ENCODE measurements at places on chromosomes 12 and 14.

DNA sequence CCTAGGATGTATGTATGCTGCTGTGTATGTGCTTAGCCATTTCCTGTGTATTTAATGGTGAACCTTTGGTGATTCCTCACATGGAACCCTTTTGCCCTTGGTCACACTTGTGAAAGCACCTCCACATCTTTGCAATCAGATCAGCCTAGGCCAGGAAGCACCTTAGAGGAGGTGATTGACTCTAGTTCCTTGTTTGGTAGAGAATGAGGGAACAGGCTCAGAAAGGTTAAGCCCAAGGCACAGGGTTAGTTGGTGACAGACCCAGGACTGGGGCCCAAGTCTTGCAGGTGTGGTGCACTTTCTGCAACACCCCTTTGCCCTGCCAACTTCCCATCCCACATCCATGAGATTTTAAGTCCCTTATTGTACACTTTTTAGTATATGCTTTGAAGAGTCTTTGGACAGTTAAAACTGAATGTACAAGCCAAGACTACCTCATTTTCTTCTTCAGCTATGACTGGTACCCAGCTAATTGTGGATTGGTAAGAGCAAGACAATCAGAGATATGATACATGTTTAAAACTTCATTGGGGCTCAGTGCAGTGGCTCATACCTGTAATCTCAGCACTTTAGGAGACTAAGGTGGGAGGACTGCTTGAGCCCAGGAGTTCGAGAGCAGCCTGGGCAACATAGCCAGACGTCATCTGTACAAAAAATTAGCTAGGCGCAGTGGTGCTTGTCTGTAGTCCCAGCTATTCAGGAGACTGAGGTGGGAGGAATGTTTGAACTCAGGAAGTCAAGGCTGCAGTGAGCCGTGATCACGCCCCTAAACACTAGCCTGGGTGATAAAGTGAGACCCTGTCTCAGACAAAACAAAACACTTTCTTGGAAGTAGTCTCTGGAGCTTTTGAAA lies 71.1 kb downstream of the RASSF3 start:
- DNase-seq = no peak

GRCh38 chr12:114976372-114976771 lies 292.4 kb upstream of the TBX3 start:
- DNase-seq = no peak

- DNase-seq = peak; percentile 72
These were observed 694 bp downstream of the TMBIM6 start for GRCh38 chr12:49741882-49742620.

DNA sequence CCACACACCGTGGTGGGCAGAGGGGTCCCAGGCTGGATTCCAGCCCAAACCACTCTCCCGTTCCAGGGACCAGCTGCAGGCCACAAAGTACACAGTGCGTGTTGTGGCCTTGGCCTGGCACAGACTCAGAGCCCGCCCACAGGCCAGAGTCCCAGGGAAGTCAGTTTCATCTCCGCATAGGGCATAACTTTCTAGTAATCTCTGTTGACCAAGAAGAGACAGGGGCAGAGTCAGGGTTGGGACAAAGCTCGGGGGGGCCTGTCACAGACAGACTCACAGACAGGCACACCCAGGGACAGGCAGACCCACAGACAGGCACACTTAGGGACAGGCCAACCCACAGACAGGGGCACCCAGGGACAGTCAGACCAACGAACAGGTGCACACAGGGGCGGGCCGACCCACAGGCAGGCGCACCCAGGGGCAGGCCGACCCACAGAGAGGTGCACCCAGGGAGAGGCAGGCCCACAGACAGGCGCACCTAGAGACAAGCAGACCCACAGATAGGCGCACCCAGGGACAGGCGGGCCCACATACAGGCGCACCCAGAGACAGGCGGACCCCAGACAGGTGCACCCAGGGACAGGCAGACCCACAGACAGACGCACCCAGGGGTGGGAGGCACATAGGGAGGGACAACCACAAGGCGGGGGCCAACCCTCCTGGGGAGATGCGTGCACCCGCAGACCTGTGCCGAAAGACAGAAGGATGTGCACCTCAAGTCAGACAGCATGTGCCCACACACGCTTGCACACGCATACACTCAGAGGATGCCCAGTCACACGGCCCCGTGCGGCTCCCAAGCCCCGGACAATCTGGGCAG lies 323.3 kb upstream of the RTL1 start:
- no peak for DNase-seq

DNA sequence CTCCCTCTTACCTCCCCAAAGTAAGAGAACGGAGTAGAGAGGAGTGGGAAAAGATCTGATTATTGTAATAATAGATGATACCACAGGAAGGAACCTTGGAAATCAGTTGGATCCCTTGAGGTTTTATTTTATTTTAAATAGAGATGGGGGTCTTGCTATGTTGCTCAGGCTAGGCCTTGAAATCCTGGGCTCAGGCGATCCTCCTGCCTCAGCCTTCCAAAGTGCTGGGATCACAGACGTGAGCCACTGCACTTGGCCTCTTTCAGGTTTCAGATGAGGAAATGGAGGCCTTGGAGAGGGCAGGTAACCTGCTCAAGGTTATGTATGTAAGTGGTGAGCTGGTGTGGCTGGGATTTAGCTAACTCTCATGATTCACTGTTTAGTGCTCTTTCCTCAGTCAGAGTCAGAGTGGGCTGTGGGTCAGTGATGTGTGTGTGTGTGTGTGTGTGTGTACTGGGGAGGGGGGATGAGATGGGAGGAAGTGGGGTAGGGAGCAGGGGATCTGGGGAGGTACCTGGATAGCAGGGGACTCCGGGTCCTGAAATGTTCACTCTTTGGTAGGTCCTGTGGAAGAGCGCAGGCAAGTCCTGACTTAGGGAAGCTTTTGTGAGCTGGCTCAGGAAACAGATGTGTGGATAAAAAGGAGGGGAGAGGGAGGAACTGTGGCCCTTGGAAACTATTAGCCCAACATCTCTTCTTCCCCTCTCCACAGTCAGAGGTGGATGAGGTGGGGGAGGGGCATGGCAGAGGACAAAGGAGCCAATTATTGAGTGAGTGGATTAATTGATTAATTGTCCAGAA lies 4.7 kb upstream of the CISTR start:
- DNase-seq = no peak

- DNase-seq = no peak
These were observed 30.5 kb downstream of the TTC6 start for GRCh38 chr14:37625597-37626595.

DNA sequence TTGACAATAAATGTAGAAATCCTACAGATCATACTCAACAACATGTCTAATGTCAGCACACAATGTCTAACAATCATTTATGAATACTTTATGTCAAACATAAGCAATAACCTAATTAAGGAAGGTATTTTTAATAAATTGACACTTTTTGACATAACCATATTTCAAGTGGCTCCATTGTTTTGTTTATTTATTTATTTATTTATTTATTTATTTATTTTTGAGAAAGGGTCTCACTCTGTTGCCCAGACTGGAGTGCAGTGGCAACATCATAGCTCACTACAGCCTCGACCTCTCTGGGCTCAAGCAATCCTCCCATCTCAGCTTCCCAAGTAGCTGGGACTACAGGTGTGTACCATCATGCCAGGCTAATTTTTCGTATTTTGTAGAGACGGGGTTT lies 267.6 kb upstream of the BTG1 start:
- DNase-seq = no peak

GRCh38 chr12:34402228-34402898 lies 380.1 kb downstream of the ALG10 start:
- DNase-seq = no peak

DNA sequence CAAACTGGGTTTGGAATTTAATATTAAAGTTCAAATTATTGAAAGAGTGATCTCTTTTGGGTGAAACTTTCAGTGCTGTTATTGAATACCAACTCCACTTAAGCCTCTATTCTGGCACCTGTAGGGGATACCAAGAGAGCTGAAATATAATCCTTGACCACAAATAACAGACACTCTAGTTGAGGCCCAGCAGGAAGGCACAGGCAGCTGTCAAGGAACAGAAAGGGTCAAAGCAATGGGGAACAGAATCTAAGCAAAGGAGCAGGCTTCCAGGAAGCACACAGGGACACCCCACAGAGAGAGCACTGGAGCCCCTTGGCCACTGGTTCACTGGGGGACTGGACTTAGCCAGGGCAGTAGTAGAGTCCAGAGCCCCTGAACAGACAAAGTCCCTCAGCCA lies 120.9 kb upstream of the SFSWAP start:
- DNase-seq = no peak

GRCh38 chr14:54374117-54374884 lies 22.5 kb upstream of the CDKN3 start:
- no peak for DNase-seq

GRCh38 chr14:103641161-103641560 lies 12.2 kb downstream of the KLC1 start:
- DNase-seq = no peak

DNA sequence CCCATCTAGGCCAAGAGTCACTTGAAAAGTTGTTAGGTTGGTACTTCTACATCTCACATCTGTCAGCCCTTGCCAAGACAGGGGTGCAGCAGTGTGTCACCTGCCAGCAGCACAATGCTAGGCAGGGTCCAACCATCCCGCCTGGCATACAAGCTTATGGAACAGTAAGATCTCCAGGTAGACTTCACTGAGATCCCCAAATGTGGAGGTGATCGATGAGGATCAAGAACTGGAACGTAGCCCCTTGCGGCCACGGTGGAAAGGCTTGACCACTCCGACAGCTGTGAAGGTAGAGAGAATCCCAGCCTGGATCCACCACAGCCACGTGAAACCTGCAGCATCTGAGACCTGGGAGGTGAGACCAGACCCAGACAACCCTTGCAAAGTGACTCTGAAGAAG lies 696.0 kb upstream of the LMO3 start:
- no peak for DNase-seq

DNA sequence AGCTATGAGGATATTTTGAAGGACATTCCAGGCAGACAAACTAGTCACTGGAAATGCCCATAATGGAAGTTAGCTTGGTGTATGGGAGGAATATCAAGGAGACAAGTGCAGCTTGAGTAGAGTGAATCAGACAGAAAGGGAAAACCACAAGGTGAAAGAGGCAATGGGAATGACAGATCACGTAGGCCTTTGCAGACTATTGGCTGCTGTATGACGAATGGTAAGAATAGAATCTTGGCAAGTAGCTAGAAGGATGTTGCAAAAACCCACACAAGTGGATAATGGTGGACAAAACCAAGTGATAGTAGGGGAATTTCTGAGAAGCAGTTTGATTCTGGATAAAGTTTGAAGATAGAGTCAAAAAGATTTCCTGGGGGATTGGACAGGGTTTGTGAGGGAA lies 196.9 kb upstream of the NOVA1 start:
- no peak for DNase-seq

Measured in anterior cingulate cortex (tissue), 58 donors.